ENCODE measurements at places on chromosomes 11 and 22.

GRCh38 chr11:261624-262023, 16.6 kb upstream of the NLRP6 start:
- DNase-seq, result no peak
- H3K36me3 ChIP-seq, result no peaks in the 10 kb centered on the region
- H3K27ac ChIP-seq, result no peak overlapping the region
- H3K27me3 ChIP-seq, result peaks cover 11% of the 10 kb centered on the region
- no peak overlapping the region for H3K4me3 ChIP-seq

DNA sequence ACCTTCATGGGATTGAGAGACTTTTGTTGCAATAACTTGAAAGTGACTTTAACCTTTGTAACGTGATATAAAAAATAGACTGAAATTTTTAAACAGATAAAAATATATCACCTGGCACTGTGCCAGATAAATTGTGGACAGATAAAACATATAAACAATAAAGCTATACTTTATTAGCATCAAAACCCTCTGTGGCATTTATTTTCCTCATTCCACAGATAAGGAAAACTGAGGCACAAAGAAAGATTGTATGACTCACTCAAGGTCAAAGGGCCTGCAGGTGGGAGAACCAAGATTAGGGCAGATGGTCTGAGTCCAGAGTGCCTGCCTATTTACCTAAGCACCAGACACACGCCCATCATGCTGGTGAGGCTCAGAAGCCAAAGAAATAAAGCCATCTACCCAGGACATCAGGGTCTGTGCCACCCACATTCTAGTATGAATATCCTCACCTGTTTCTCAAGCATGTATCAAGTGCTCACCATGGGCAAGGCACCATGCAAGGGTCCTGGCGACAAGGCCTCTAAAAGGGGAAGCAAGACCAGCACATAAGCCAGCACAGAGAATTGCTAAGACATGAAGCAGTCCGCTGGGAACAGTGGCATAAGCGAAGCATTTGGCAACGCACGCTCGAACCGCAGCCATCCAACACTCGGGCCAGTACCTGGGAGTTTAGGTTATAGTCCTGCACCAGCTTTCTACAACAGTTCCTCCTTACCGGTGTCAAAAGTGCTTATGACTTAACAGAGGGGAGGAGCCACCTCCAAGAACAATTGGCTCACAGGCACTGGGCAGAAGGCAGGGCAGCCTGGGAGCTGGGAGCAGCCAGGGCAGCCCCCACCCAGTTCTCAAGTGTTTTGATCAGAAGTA, 17.6 kb downstream of the MYH9 start:
- H3K4me3 ChIP-seq, result peak overlapping the region; percentile 58
- H3K4me1 ChIP-seq, result peaks cover 100% of the 10 kb centered on the region
- DNase-seq, result peak; percentile 48
- peak overlapping the region; percentile 100 for H3K27ac ChIP-seq
- no peaks in the 10 kb centered on the region for H3K27me3 ChIP-seq
- peaks cover 2% of the 10 kb centered on the region for H3K36me3 ChIP-seq

GRCh38 chr11:34601085-34601444, 19.8 kb upstream of the EHF start:
- H3K27me3 ChIP-seq, result no peaks in the 10 kb centered on the region
- H3K4me3 ChIP-seq, result no peak overlapping the region
- no peak for DNase-seq

- no peak for DNase-seq
- H3K4me1 ChIP-seq, result peaks cover 12% of the 10 kb centered on the region
- H3K36me3 ChIP-seq, result no peaks in the 10 kb centered on the region
- peak overlapping the region; percentile 86 for H3K27ac ChIP-seq
- H3K4me3 ChIP-seq, result no peak overlapping the region
These were observed 10.8 kb downstream of the CRYBA4 start for GRCh38 chr22:26632422-26633155.

DNA sequence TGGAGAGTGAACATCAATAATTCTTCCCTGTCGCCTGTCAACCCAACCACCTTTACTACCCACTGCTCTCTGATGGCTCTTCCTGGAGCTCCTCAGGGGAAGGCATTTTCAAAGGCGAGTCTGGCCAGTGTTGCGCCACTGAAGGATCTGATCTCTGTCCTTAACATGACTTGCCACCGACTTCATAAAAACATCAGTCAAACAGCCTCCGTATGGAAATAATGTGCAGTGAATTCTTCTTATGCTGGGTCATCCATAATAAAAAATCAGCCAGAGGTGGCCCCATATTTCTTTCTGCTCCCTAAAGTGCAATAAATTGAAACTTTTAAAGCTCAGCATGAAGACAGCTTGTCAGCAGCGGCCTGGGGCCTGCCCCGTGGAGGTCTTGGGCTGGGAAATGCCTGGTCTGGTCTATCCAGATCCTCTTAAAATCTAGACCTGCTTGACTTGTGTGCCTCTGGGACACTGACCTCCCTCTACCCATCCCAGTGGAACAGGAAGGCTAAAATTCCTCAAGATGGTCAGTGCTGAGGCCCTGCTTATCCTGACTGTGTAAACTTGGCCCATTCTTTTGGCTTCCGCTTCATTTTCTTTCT, 199.5 kb downstream of the MYO18B start:
- H3K27me3 ChIP-seq, result no peaks in the 10 kb centered on the region
- H3K4me1 ChIP-seq, result peaks cover 28% of the 10 kb centered on the region
- DNase-seq, result no peak
- no peak overlapping the region for H3K4me3 ChIP-seq
- H3K27ac ChIP-seq, result peak overlapping the region; percentile 70

- peak overlapping the region; percentile 34 for H3K27ac ChIP-seq
- DNase-seq, result peak; percentile 88
- peak overlapping the region; percentile 45 for H3K4me3 ChIP-seq
- no peaks in the 10 kb centered on the region for H3K36me3 ChIP-seq
- H3K4me1 ChIP-seq, result peaks cover 33% of the 10 kb centered on the region
- H3K27me3 ChIP-seq, result no peaks in the 10 kb centered on the region
These were observed 3.9 kb upstream of the CRY2 start for GRCh38 chr11:45843158-45843924.

All from left ventricle myocardium inferior (tissue), 1 donor.